GM13977 (cell line): ENCODE measurements at places on chromosomes 6 and 20.

DNA sequence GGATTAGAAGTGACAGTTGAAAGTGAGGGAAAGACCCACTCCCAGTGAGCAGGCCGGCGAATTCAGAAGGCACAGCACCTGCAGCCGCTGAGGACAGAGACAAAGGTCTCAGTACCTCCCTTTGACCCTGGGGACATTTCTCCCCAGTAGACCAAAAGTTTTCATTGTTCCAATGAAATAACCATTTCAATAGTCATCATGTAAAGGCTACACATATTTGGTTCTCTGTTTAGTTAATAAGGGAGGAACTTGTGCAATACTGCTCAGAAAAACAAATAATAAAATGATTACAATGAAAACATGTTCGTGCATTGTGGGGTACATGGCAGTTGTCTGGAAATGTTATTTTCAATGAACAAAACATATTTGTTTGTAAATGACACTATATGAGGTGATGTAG is 52.5 kb downstream of the EDN1 start:
- DNase-seq = no peak

- no peak for DNase-seq
Observed at GRCh38 chr6:2665146-2666070, 85.3 kb downstream of the MYLK4 start.

GRCh38 chr6:56766806-56767178 is 124.1 kb upstream of the DST start:
- peak; percentile 57 for DNase-seq

DNA sequence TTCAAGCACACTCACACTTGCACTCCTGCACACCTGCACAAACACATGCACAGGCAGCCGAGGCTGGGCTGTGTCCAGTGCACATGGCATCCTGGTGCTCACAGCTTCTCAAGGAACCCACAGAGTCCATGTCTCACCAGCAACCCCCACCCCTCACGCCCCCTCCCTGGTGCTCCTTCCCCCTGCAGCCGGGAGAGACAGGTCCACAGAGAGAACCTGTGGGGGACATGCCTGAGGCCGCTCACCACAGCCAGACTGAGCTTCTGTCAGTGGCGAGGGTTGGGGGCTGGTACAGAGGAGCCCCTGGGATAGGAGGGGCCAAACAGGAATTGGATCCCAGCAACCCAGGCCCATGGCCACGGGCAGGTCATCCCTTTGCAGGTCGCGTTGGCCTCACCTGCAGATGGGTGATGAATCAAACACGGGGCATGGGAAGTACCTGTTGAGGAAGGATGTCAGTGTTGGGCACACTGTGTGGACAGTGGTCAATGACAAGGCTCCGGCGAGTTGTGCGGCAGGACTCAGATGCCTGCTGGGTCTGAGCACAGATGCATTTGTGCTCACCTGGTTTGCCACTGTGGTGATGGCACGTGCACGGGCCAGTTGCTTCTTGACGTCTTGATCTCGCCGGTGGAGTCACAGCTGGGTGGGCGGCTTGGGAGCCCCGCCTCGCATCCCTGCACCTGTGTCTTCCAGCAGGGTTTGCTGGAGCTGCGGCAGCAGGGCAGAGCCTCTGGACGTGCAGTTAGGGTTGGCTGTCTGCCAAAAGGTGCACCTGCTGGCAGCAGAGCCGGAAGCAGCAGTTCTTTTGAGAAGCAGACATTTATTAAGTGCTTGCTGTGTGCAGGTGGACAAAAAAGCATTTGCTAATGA is 113.0 kb downstream of the ERMARD start:
- DNase-seq = no peak
